ENCODE measurements at places on chromosomes 4 and X.

- peak; percentile 4 for DNase-seq
Observed at GRCh38 chr4:24988776-24989175, 42.0 kb downstream of the LGI2 start.

GRCh38 chr4:58807843-58808615 lies 1697.8 kb upstream of the IGFBP7 start:
- DNase-seq: no peak

DNA sequence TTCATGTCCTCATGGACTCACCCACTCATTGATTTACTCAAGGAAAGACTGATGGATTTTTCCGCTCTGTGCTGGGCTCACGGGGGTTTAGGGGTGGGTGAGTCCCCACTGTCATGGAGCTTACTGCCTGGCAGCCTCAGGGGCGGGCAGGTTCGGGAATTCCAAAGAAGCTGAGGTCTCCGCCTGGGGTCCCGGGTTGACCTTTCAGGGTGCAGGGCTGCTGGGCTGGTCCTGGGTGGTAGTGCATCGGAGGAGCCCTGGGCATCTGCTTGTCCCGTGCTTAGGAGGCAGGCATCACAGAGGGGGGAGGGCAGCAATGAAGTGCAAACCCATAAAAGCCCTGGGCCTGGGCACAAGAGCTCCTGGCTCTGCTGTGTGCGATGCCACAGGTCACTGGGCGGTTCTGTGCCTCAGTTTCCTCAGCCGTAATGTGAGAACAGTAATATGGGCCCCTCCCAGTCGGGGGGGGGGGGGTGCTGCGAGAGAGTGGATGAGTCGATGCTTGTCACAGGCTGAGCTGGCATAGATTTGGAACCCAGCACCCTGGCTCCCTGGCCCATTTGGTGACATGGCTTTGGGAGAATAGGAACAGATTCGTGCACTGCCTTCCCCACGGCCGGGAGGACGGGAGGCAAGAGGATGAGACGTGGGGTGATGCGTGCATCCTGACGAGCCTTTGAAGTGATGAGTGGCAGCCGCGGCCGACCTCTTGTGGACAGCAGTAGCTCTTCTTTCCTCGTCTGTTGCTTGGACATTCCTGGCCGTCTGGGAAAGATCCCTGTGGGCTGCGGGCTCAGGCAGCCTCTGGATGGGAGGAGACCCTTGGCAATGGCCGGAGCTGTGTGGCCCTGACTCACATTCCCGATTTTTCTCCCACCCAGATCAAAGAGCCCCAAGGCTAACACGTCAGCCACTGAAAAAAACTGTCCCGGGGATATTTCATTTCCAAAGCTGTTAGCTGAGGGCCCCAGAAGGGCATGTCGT lies 42.0 kb downstream of the PSAPL1 start:
- no peak for DNase-seq

- no peak for DNase-seq
Observed at GRCh38 chr4:23728971-23729370, 160.9 kb downstream of the PPARGC1A start.

GRCh38 chrX:39327705-39328104 lies 526.4 kb downstream of the MID1IP1 start:
- no peak for DNase-seq

DNA sequence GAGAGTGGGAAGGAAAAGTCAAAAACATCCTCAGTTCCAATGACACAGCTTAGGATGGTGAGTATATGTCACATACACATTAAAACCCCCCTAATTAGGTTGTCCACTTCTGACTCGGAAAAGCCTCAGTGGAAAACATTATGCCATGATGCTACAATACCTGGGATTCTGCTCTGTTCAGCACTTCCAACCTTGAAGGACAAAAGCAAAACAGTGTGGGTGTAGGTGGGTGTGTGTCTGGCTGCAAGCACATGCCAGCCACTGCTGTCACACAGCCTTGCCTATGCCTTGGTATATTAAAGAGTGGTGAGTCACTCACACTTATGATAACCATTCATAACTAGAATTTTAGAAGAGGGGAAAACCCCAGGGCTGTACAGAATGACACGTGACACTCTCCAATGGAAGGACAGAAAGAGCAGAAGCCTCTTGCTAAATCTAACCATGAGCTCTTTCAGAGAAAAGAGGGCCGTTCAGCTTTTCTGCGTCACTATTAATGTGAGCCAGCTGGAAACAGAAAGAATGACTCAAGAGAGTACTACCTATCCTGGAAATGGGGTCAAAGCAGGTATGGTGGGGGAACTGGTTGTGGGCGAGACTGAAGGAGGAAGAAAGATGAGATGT lies 159.6 kb downstream of the TET2 start:
- no peak for DNase-seq

GRCh38 chrX:39896951-39897740 lies 200.6 kb downstream of the BCOR start:
- peak; percentile 36 for DNase-seq

DNA sequence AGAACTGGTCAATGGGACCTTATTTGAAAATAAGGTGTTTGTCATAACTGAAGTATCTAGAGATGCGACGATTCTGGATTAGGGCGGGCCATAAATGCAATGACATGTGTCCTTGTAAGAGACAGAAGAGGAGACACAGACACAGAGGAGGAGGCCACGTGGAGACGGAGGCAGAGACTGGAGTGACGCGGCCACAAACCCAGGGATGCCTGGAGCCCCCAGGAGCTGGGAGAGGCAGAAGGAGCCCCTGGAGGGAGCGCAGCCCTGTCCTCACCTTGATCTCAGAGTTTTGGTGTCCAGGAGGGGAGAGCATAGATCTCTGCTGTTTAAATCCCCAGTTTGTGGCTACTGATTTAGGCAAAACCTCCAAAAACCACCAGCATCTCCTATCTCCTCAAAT lies 5.0 kb downstream of the GTPBP6 start:
- DNase-seq: no peak

DNA sequence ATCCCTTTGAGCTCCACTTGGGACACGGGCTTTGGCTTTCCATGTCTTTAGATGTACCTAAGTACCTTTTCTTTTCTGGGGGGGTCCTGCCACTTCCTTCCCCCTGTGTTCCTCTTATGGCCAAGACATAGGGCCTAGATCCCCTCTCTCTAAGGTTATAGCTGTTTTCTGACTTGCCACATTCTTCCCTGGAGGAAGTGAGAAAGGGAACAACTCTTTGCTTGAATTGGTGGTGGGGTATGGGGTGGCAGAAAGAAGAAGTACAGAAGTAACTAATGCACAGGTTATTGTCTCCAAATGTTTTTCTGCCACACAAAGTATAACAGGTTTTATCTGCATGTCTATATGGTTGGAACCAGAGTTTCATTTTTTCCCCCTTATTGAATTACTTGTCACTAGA lies 29.7 kb upstream of the DIPK2B start:
- no peak for DNase-seq

GRCh38 chrX:139875841-139876240 lies 57.0 kb downstream of the ATP11C start:
- DNase-seq: no peak
